H54 (cell line): ENCODE measurements at places on chromosomes 3 and 15.

DNA sequence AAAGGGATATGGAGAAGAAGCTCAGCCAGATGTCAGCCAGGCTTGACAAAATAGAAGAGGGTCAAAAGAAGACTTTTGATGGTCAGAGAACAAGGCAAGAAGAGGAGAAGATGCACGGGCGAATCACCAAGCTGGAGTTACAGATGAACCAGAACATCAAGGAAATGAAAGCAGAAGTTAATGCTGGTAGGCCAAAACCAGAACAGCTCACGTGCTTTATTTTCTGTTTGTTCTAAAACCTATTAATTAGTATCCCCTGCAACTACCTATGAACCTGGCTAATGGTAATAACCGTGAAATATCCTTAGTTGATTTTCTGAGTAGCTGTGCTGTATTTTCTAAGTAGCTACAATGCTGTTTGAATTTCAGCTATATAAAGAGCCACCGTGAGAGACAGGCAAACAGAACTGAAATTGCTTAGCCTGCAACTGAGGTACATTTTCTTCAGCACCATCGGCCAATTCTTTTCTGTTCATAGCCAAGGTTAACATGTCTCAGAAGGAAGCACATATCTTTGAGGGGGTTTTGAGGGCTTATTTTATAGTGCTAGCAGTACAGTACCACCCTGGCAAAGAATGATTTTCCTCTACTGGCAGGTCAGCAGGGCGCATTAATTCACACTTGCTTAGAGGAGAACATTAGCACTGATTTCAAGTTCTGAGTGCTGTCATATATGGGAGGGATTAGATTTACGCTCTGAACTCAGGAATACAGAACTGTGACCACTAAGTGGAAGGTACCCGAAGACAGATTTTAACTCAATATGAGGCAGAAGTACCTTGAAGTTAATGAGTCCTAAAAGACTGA, 78.9 kb downstream of the FAM81A start:
- no peak for DNase-seq

GRCh38 chr3:143924522-143925285, 46.9 kb upstream of the DIPK2A start:
- DNase-seq = no peak

- DNase-seq = no peak
Measured at GRCh38 chr3:183438735-183439134, 10.3 kb upstream of the MCF2L2 start.

- no peak for DNase-seq
Measured at GRCh38 chr3:148751461-148751860, 53.8 kb downstream of the AGTR1 start.

GRCh38 chr3:53244271-53244670, 11.6 kb downstream of the TKT start:
- DNase-seq = no peak
